ENCODE measurements at places on chromosomes 2 and 18.
A peak's percentile ranks its signal among the peaks of the same experiment; 100 is the strongest.

- DNase-seq, result no peak
Observed at GRCh38 chr2:148903979-148904378, 29.0 kb downstream of the KIF5C start.

DNA sequence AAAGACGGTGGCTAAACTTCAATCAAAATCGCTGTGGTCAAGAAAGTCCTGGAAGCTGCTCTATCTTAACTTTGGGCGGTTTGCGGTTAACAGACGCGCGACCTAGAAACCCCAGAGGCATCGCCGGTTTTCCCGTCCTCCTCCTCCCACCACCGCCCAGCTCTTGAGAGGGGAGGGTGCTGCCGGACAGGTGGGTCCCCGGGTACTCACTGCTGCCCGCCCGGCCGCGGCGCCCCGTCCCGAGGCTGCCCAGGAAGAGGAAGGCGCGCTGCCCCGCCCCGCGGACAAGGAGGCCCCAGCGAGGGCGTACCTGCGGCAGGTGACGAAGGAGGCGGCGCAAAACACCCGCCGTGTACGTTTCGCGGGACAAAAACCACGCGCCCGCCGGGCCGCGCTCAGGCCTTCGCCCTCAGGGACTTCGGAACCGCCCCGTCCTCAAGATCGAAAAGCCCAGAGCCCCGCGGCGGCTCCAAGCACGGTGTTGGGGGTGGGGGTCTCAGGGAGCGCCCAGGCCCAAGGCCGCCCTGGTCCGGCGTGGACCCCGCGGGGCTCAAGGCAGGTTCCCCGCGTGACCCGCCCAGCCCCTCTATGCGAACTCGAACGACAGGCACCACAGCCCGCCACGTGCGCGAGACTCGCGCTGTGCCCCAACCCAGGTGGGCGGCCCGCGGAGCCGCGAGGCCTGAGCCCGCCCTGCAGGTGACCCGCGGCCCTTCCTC is at the start of gene SH3YL1:
TSS of gene SH3YL1 (minus strand) at position 259 of the 719 bp plus-strand sequence. CDS start at position 211, 48 bp downstream.
- peak; percentile 54 for DNase-seq

DNA sequence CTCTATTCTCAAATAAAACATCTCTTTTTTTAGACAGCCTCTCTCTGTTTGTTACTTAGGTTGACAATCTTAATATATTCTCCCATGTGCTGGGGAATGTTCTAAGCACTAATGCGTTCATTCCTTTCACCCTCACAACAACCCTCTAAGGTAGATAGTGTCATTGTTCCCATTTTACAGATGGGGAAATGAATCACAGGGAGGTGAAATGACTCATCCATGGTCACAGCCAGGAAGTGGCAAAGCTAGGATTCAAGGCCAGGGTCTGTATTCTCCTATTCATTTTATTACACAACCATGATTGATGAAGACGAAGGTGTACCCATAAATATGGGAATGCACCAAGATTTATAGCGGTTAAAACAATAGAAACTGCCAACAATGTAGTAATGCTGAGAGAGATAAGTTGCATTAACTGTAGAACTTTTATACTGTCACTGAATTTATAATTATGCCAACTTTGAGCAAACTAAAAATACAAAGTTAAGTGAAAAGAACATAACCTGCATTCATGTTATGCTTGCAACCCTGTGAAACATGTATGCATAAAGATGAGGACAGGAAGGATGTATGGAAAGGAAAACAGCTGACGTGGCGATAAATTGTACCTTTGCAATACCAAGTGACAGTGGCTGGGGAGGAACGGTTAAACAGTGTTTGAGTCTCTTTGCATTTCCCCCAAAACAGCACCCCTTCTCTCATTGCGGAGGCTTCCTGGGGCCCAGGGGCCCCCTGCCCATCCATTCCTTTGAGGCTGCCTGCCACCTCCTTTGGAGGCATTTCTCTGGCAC is 257.7 kb upstream of the AGAP1 start:
- DNase-seq, result no peak

DNA sequence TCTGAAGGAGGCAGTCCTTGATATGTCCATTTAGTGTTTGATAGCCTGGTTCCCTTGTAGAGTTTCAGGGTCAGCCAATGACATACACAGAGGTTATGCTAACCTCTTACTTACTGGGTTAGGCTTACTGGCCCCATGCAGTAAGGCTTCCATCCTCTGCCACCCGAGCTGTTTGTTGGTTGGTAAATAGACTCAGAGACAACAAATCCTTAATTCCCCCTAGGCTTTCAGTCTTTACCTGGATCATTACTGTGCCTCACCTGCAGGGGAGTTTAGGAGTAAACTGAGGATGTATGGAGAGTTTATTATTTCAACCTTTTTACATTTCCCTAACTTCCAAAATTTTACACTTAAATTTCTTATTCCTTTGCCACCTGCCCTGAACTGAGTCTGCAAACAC is 452.7 kb upstream of the HNMT start:
- DNase-seq, result no peak

GRCh38 chr2:84844141-84844540 is 36.7 kb downstream of the TRABD2A start:
- DNase-seq, result no peak

- DNase-seq, result no peak
Observed at GRCh38 chr2:137173463-137173862, 408.1 kb downstream of the THSD7B start.

DNA sequence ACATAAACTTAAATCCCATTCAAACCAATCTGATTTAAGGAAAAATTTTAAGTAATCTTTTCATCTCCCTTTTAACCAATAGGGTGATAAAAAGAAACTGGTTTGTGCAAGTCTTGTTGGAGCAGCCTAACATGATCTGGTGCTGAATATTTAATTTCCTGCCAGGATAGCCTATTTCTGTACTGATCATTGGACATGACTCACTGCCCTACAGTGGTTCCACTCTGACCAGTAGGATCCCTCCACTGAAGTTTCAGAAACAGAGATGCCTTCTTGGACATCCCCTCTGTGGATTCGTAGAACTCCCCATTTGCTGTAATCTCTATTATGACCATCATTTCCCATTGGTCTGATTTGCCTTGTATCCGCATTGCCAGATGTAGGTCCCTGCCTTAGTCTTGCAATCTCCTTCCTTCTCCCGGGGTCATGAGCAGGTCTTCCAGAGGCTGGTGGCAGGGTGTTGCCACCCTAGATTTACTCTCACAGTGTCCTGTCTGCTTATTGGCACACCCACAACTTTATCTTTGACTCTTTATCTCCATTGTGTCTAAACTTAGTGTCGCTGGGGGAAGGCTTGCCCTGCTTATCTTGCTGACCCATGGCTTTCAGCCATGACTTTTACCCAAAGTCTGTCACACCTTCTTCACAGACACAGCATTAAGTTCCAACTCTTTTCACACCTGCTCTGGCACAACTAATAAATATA is 12.3 kb upstream of the SETBP1 start:
- DNase-seq, result no peak

DNA sequence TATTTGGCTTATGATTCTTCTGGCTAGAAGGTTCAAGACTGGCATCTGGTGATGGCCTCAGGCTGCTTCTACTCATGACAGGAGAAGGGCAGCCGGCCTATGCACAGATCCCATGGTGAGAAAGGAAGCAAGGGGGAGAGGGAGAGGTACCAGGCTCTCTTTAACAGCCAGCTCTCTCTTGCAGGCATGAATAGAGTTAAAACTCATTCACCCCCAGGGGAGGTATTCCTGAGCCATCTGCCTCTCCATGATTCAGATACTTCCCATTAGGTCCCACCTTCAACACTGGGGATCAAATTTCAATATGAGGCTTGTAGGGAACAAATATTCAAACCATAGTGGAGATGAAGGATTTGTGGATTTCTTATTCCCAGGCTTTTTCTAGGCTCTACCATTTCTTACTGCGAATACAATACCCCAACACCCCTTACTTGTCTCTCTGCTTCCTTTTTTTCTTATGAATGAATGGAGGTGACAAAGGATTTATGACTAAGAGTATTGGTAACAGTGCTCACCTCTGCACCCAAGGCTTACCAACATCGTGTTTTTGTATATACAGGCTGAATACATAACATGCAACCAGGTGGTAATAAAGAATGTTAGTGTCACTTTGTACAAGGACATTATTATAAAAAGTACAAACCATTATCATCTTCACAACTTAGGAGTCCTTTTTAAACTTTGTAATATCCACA is 454.6 kb upstream of the TRIB2 start:
- DNase-seq, result no peak

DNA sequence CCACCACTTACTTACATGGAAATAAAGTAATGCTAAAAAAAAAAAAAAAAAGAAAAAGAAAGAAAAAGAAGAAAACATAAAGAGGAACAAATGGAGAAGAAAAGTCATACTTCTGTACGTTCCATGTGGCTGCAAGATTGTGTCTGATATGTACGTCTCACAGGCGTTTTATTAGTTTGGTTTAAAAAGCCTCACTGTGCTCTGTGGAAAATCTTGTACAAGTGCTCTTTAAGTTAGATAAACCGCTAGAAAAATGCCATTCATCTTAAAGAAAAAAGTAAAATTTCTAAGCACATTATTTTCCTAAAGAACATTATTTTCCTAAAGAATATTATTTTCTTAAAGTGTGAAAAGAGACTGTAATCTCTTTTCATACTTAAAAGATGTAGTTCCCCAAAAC is 165.1 kb downstream of the ZNF521 start:
- DNase-seq, result no peak

DNA sequence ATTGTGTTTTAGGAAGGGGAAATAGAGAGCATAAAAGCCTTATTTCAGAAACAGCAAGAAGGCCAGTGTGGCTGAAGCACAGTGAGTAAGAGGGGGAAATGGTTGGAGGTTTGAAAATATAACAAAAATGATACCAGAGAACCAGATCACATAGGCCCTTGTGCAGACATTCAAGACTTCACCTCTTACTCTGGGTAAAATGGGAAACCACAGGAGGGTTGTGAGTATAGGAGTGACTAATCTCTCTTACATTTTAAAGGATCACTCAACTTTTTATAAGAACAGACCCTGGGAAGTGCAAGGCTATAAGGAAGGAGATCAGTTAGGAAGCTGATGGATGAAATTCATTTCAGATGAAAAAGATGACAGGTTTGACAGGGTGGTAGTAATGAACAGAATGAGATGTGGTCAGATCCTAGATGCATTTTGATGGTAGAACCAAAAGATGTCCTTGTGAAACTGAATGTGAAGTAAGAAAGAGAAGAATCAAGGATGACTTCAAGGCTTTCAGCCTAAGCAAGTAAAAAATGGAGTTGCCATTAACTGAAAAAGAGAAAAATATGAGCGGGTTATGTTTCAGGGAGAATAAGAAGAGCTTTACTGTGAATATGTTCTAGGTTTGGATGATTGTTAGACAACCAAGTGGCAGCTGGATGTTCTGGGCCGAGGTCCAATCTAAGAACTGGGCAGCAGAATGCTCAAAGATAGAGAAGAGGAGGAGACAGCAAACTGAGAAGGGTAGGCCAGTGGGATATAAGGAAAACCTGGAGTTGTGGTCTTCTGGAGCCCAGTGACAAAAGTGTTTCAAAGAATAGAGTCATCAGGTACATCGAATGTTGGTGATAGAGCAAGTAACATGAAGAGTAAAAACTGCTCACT is 65.1 kb downstream of the USP40 start:
- no peak for DNase-seq

- no peak for DNase-seq
Observed at GRCh38 chr2:2748399-2749205, 417.5 kb upstream of the MYT1L start.

- DNase-seq, result no peak
Observed at GRCh38 chr2:147937744-147938349, 82.7 kb downstream of the ORC4 start.

- DNase-seq, result no peak
Observed at GRCh38 chr2:106825161-106825560, 60.8 kb downstream of the ST6GAL2 start.

- DNase-seq, result no peak
Observed at GRCh38 chr18:2857491-2858131, 10.8 kb downstream of the EMILIN2 start.

DNA sequence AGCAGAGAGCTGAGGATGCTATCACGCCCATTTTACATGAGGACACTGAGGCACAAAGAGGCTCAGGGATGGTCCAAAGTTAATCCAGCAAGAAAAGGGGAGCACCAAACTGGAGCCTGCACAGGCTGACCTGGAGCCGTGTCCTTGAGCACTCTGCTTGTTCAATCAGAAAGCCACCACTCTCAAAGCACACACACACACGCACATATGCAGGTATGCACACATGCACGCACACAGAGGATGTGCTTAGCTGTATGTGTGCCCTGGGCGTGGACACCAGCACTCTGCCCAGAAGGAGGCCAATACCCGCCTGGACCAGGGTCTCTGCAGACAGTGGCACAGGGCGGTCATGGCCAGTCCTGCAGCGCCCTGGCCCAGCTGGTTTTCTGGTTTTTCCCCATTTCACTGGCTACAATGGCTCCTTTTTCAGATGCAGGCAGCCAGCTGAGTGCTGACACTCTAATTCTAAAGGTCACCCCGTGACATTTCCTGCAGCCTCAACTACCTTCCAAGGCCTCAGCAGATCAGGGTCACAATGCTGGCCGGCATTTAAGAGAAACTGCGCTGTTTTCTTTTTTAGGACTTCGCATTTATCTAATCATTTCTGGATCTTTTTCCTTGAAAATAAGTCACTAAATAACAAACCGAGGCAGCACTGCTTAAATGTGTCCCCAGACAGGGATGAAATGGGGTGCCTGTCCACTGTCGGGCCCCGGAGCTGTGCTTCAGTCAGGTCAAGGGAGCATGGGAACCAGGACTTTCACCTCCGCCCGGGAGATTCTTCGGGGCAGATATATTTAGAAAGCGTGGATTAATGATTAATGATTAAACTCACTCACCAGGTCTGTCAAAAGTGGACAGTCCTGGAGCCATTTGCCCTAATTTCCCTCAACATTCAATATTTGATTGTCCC is 104.5 kb downstream of the HDAC4 start:
- peak; percentile 18 for DNase-seq

DNA sequence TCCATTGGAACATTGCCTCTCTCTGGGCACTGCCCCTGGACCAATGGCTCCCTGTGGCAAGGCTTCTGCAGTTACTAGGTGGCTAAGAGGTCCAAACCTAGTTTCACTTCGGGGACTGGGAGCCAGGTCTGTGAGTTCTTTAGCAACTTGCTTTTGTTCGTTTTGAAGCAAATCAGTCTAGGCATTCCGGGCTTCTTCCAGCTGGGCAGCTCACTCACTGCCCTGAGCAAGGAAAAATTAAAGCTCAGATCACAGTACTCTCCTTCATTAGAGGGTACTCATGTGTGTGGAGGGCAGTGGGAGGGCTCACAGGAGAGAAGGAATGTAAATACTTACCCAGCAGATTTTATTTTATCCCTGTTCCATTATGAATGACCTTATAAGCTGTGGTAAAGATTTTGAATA is 80.3 kb downstream of the SPP2 start:
- no peak for DNase-seq

GRCh38 chr2:150617351-150617978 is 130.0 kb upstream of the RND3 start:
- no peak for DNase-seq

- DNase-seq, result no peak
Observed at GRCh38 chr2:149573760-149574159, 13.8 kb downstream of the MMADHC start.

- DNase-seq, result no peak
Observed at GRCh38 chr18:71209944-71210343, 921.1 kb downstream of the SOCS6 start.

- no peak for DNase-seq
Observed at GRCh38 chr2:111948832-111949231, 50.4 kb downstream of the MERTK start.

GRCh38 chr2:133054297-133054696 is 384.3 kb upstream of the LYPD1 start:
- DNase-seq, result no peak
